Activated naive CD4-positive, alpha-beta T cell treated with anti-CD3 and anti-CD28 coated beads, Interleukin-2, amount 50 U/mL, for 72 hours (primary cell): ENCODE measurements at places on chromosomes 7 and 10. TPM values are rescaled to one million over a fixed set of nuclear protein-coding genes. Genes with fewer than 3 reads are reported as not detected.

SLC39A12 gene
- total RNA-seq: not detected

GRCh38 chr7:89028319-89028718 lies 232.8 kb upstream of the TEX47 start:
- no peak for DNase-seq

WDR86 gene
- not detected for total RNA-seq

BMPER gene
- not detected for total RNA-seq

- DNase-seq: no peak
These were observed 568.0 kb downstream of the ZWINT start for GRCh38 chr10:55793024-55793423.

CDNF gene
- 1.0 TPM for total RNA-seq

ABLIM1 gene
- total RNA-seq: 190 TPM

FGL2 gene
- total RNA-seq: 0.14 TPM

ASAH2 gene
- total RNA-seq: 2.2 TPM

GRCh38 chr7:151241755-151242096 lies 6.8 kb downstream of the SMARCD3 start:
- no peak for DNase-seq

DNA sequence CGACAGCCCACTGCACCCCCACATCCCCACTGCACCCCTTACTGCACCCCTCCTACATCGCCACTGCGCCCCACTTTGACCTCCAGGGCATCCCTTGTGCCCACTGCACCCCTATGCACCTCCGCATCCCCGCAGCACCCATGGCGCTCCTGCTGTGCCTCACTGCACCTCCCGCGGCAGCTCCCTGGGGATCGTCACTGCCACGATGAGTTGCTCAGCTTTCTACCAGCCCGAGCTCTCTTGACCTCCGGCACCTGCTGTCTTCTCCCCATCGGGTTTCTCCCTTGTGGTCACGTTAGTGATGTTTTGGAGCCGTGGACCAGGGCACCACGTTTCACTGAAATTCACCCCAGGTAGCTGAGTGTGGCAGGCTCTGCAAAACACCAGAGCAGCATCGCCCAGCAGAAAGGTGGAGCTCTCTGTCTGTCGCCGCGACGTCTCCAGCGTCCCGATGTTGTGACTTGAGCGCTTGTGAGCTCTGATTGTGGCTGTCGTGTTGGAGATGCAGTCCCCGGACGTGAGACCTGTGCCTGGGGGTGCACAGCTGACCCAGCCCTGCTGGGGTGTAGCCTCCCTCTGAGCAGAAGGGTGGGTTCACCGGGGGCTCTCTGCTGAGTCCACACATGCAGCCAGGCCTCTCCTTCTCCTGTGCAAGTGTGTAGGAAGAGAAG lies 147.7 kb downstream of the DNAJB6 start:
- DNase-seq: no peak

CRTAC1 gene
- total RNA-seq: not detected

DNA sequence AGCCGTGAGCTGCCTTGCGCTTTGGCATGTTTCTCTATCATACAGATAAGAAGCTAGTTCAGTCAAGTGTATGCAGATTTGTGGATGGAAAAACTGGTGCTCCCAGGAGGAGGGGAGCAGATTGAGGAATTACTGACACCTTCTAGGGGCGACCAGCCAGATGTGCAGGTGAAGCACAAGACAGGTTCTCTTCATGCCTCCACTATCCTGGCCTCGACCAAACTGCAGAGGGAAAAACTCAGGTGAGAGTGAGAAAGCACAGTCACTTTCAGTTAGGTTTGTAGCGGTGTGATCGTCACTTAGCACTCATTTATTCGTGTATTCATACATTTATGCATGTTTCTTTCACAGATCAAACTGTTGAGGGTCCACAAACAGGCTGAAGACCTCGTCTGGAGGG lies 600 bp upstream of the DBNL start:
- DNase-seq: no peak

DNA sequence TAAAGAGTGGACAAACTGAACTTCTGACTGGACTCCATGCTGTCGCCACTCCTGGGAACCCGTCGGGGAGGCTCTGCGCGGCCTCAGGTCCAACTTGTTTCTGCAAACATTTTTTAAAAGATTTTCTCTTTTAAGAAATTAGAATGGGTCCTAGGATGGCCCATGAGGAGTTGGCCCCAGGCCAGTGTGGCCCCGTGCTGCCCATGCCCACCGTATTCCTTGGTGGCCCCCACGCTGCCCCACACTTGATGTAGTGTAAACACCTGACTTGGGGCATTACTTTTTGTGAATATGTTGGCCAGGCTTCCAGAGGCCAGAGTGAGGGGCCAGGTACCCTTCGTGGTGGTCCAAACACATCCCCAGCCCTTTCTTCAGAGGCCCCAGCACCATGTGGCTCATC lies 19.3 kb downstream of the ZNF316 start:
- DNase-seq: no peak

RBM33 gene
- total RNA-seq: 74.7 TPM
